Fibroblast of skin of back (primary cell): ENCODE measurements at places on chromosomes 5 and 9.
A peak's percentile ranks its signal among the peaks of the same experiment; 100 is the strongest.

GRCh38 chr5:60507687-60508086 lies 192.3 kb downstream of the DEPDC1B start:
- DNase-seq, result peak; percentile 72

DNA sequence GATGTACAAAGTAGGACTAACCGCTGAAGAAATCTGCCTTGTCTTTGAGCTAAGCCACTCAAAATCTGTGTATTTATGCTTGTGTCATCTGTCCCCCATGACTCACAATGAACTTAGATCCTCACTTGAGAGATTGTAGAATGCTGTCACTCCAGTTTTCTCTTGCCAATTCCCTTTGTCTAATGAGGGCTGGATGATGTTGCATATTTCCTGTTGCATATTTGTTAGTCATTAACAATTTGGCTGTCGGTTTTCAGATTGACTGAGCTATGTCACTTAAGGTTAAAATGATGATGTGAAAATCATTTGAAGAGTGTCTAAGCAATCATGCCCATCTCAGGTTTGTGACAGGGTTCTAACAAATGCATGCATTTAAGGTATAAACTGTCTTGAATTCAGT lies 481.7 kb downstream of the CDH10 start:
- peak; percentile 16 for DNase-seq

DNA sequence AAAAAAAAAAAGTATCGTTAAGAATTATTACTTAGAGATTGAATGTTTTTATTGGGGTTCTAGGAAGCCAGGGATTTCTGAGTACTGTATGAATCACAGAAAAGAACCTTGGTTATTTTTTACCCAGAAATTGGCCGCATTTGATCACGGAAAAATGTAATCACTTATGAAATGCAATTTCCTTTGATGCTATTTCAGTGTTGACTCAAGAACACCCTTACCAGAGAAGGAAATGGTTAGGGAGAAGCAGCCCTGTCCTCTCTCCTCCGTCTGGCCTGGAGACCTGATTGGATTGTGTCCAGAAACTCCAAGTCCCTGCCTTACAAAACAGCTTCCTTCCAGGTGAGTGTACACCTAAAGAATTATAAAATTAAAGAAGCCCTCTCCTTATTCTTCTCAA lies 116.7 kb downstream of the MED10 start:
- DNase-seq, result no peak

DNA sequence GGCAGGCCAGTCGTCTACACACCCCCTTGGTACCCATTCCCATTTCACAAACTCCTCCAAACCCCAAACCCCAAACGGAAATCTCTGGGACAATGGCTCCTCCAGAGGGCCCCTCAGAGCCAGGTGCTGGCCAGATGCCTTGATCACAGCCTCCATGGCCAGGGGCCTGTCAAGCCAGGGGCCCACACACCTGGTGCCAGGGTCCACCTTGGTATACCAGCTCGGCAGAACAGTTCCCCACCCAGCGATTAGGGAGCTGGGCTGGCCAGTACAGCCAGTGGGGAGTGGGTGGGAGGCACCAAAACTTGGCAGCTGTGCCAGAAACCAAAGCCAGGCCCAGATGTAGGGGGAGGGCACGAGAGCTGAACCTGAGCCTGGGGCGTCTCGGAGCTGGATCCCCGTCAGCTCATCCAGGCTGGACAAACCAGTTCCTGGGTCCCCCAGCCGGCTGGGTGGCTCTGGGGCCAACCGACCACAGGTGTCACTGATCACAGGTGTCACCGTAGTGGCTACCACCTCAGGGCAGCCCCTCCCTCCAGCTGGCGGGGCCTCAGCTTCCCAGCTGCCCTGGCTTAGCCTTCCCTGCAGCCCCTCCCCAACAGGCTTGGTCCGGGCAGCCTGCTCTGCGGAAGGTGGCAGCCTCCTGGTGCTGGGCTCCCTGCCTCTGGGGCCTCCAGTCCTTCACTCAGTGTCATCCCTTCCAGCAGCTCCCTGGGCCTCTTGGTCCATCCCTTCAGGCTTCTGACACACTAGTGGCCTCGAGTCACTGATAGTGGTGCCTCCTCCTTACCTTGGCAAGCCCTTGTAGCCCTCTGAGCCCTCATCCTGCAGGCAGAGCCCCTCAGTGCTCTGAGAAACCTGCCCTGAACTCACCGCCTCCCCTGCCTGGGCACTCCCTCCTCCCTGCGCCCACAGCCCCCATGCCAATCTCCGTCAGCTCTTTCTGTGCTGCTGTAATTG lies 6.6 kb upstream of the RMND5B start:
- DNase-seq, result no peak

- DNase-seq, result no peak
These were observed 12.0 kb downstream of the BTNL9 start for GRCh38 chr5:181051841-181052671.
